Effector memory CD4-positive, alpha-beta T cell (primary cell): ENCODE measurements at places on chromosomes 12 and 14.

GRCh38 chr12:62562846-62563245 lies 96.2 kb downstream of the MON2 start:
- no peak for DNase-seq

DNA sequence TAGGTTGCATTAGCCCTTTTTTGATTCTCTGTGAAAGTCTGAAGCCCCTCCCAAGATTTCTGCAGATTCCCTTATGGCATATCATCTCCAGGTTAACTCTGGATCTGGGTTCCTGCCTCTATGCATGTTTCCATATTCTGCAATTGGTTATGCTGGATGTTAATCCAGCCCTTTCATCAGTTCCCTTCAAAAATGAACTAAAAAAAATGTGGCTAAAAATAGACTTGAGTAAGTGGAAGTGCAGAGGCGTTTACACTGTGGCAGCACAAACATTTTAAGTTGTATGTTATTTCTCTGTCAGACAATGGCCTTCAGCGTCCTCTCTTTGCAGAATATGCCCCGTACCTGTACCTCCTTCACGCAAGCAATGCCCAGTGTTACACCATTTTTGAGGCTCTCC lies 11.4 kb downstream of the MGST1 start:
- no peak for DNase-seq

- DNase-seq: no peak
These were observed 30.2 kb downstream of the PAPLN start for GRCh38 chr14:73267474-73267873.

DNA sequence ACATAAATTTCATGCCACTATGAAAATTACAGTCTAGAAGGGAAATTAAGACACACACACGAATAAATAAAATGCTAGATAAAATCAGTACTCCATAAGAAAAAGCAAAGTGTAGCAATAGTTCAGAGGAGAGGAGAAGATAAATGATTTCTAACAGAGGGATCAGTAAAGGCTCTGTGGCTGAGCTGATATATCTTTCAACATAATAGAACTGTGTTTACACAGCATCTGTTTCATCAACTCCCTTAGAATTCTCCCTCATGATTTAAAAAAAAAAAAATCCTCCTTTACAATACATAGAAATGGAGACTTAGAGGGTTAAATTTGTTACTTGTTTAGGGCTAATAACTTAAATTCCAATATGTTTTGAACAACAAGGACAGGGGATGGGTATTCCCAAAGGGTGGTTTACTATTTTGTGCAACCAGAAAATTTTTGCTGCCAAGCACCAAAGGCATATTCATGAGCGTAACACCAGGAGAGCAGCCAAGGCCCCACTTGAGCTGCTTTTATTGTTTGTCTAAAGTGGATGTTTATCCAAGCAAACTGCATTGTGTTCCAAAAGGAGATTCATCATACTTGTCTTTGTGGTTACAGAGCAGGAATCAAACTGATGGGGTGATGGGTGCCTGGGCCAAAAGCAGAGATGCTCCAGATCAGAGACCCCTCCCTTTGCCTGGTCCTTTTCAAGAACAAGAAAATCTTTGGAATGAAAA lies 162.7 kb downstream of the BMP4 start:
- no peak for DNase-seq

DNA sequence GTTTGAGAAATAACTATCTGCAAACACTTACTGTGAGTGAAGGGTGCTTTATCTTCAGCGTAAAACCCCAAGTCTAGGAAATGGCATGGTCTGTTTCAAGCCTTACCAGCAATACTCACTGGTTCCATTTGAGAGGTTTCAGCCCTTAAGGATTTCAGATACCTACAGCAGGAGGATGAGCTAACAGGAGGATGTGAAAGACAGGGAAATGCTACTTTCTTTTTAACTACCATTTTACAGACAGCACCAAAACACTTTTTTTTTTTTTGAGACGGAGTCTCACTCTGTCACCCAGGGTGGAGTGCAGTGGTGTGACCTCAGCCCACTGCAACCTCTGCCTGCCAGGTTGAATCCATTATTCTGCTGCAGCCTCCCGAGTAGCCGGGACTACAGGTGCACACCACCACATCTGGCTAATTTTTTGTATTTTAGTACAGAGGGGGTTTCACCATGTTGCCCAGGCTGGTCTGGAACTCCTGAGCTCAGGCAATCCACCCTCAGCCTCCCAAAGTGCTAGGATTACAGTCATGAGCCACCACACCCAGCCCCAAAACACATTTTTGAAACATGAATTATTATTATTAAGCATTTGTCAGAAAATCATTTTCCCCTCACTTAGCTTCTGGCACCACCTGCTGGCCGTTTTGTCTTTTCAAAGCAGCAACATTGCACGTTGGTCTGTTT lies 4.6 kb downstream of the MTRFR start:
- DNase-seq: peak; percentile 33

- no peak for DNase-seq
These were observed 286.7 kb downstream of the ZFP36L1 start for GRCh38 chr14:68506021-68506644.

- DNase-seq: no peak
These were observed 776.0 kb downstream of the C12orf50 start for GRCh38 chr12:87253157-87253556.

GRCh38 chr12:45827974-45828373 lies 98.5 kb downstream of the ARID2 start:
- DNase-seq: no peak

DNA sequence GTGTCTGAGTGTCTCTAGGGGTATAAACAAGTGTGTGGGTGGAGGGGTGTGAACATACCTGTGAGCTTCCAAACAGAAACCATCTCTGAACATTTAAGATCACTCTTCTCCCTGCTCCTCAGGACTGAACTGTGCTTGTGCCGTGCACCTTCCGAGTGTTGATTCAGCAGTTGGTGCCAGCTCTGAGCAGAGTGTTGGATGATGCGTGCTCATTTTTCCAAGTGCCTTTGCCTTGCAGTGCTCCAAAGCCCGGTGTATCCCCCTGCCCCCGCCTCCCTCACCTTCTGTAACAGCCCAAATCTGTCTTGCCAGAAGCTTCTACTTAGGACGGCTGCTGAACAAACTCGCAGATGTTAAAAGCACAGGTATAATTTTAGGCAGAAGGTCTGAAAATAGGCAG lies 4.4 kb downstream of the WSCD2 start:
- DNase-seq: no peak

- no peak for DNase-seq
These were observed 585 bp upstream of the TEAD4 start for GRCh38 chr12:2958432-2959191.

- DNase-seq: peak; percentile 52
These were observed 50.9 kb upstream of the BICDL1 start for GRCh38 chr12:119938049-119938667.

GRCh38 chr12:66380769-66381535 lies 78.7 kb downstream of the HELB start:
- no peak for DNase-seq

GRCh38 chr12:66240096-66240820 lies 51.2 kb downstream of the IRAK3 start:
- DNase-seq: no peak

DNA sequence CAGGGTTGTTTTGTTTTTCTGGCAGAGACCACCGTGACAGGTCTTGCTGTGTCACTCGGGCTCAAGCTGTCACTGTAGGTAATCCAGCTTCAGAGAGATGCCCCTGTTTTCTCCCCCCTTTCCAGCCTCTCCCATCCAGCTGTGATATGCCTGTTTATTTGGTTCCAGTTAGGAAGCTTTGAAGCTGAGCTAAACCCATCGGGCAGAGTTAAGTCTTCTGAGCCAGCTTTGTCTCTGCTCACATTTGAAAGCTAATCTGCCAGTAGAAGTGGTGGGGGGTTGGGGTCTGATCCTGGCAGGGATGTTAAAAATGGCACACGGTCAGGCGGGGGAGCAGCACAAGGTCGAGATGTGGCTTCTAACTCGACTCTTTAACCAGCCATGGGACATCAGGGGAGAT lies 130.0 kb downstream of the TSPAN9 start:
- DNase-seq: no peak

- no peak for DNase-seq
These were observed 531 bp upstream of the EML1 start for GRCh38 chr14:99792551-99793212.

GRCh38 chr12:15196221-15196620 lies 25.0 kb downstream of the RERG start:
- no peak for DNase-seq

GRCh38 chr12:110304061-110304551 lies 23.1 kb downstream of the ATP2A2 start:
- DNase-seq: no peak

DNA sequence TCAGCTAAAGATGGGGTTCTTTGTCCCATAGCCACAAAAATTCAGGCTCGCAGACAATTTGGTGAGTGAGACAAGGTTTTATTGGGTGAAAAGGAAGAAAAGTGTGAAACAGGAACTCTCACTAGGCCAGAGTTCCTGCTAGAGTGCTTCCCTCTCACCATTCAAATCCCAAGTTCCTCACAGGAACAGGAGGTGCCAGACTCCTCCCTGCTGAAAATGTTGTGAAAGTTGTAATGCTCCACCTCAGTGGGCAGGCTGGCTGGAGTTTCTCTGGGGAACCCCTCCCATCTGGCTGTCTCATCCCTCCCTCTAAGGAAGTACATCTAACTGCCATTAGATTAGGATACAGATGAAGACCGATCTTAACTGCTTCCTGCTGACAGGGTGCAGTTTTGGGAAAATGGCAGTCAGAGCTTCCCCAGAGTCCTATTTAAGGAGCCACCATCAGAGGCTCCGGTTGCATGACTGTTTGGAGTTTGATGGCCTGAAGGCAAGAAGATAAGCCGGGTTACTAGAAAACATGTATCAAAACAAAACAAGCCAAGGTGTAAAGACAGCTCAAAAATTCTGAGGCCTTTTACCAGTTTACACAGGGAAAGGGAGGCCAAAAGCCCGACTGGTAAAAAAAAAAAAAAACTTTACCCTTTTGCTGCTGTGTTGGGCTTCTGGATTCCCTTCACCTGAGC lies 127.6 kb downstream of the FSCB start:
- DNase-seq: no peak

DNA sequence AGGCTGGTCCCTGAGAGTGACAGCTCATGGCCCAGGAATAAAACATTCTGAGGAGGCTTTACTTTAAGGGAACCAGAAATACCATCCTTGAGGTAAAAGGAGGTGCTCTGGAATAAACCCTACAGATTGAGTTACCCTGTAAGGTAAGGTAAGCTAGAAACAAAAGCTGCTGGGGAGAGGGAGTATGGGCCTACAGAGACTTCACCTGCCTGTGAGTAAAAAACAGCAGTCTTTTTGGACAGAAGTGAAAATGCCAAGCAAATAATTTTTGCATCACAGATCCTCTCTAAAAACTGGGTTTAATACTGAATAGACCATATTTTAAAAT lies 41.2 kb downstream of the CORO1C start:
- DNase-seq: no peak

GRCh38 chr12:122203301-122204166 lies at the start of gene B3GNT4:
B3GNT4 (plus strand) TSS chr12:122203709; CDS start chr12:122204619, 910 bp downstream.
- DNase-seq: peak; percentile 65

DNA sequence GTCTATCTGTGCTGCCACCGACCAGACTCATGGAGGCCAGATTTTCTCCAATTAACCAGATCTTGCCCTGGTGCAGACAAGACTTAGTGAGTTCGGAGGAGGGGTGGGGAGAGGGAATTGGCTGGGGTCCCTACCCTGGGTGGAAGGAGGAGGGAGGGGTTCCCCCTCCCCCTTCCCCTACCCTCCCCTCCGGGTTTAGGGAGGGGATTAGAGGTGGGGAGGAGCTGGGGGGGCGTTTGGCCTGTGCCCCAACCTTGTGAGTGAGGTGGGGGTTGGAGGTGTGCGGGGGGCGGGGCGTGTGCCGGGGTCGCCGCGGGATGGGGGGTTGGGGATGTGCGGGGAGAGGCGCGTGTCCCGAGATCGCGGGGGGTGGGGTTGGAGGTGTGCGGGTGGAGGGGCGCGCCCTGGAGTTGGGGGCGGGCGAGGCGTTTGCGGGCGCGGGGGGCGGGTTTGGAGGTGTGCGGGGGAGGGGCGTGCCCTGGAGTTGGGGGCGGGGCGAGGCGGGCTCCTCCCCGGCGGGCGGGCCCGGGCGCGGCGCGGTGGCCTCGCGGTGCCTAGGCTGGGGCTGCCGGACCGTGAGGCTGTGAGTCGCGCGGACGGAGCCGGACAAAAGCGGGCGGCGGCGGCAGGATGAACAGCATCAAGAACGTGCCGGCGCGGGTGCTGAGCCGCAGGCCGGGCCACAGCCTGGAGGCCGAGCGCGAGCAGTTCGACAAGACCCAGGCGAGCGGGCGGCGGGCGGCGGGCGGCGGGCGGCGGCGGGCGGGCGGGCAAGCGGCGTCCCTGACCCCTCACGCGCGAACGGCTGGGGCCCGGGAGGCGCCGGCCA lies at the start of gene HIP1R:
HIP1R (plus strand) TSS at position 537 of the 829 bp plus-strand sequence; CDS start at position 631, 94 bp downstream.
- DNase-seq: peak; percentile 37

GRCh38 chr12:50961708-50962107 lies 9.4 kb downstream of the HIGD1C start:
- DNase-seq: no peak

DNA sequence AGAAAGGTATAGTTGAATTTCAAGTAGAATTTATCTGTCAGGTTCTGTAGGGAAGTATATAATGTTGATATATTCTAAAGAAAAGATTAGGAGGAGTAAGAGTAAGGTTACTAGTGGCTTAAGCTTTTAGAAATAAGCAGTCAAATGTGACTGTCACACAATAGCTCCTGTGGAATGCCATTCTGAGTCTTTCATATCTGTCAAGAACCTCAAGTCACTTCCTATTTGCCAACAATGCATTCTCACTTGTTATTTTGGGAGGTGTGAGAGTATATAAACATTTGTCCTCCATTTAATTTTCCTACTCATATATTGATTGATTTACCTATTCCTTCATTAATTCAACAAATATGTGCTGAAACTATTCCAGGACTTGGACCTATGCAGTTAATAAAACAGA lies 11.7 kb downstream of the CLEC9A start:
- no peak for DNase-seq

- DNase-seq: no peak
These were observed 27.4 kb downstream of the OAS2 start for GRCh38 chr12:113005762-113006161.

DNA sequence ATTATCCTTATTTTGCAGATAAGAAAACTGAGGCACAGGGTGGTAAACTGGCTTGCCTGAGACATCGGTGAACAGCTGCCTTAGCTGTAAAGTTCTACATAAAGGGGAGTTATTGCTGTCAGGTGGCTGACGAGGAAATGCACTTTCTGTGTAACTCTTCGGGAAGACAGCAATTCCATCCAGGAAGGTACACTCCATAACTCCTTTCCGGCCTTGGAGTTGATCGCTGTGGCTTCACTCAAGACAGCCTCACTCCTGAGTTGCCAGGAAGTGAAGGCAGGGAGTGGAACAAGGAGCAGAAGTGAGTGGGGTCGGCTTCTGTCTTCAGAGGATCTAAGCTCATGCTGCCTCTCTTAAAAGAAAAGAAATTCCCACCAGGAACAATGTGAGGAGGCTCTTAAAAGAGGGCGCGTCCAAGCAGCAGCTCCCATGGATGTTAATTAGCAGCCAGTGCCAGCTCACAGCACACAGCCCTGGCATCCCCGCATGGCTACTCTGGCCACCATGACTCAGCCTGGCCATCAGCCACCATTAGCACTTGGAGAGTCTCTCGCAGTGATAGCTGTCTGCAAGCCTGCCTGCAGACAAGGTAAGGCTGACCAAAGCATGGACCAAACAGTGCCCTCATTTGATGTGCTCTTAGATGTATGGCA lies 60.3 kb downstream of the NUAK1 start:
- no peak for DNase-seq
